Fibroblast of villous mesenchyme (primary cell): ENCODE measurements at places on chromosomes 6 and 20. TPM values are rescaled to one million over a fixed set of nuclear protein-coding genes. Genes with fewer than 3 reads are reported as not detected.
A peak's percentile ranks its signal among the peaks of the same experiment; 100 is the strongest.

The PNPLA1 gene
- total RNA-seq, result not detected in 2 replicates

- no peak for DNase-seq
These were observed 89.1 kb upstream of the SLC35F1 start for GRCh38 chr6:117817992-117818391.

DNA sequence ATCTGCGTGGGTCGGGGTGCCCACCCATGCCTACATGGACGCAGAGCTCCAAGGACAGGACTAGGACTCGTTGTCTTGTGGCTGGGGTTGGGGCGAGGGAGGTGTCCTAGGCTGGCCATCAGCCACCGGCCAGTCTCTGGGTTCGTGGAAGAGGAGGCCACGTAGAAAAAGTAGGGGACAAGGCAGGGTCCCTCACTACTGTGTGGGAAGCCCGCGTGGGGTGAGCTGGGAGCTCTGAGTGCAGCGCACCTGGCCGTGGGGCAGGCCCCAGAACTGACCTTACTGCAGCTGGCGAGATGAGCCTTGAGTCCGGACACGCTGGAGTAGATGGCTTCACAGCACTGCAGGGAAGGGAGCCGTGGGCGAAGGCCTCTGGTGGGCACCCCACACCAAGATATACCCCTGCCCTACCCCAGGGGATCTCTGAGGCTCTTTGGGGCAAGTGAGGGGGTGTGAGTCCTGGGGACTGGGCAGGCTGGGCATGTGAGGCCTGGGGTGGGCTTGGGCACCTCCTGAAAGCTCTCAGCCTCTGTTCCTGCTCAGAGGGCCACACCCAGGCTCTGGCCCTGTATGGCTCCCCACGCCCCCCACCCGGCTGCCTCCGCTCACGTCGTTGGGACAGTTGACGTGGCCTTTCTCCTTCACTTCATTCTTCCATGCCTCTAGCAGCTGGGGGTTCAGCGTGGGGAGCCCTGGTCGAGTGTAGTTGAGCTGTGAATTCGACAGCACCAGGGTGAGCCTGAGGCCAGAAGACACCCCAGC lies 5.6 kb upstream of the UCKL1 start:
- no peak for DNase-seq

DNA sequence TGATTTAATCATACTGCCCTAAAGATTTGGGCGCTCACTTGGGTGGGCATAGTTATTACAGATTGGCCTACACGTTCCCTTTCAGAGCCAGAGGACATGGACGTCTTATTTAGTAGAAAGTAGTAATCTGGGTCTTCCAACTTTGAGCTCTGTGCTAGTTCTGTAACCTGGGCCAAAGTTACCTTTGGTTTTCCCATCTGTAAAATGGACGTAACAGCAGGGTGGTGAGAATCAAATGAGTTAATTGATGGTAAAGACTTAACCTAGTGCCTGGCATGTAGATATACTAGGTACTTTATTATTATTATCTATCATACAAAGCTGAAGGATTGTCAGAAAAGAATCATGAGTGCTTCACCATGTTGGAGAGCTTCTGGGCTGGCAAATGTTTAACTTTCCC lies 74.8 kb downstream of the CDYL start:
- no peak for DNase-seq

The ITPA gene
- 29.8 and 40.3 TPM in 2 replicates for total RNA-seq

The ZBTB12 gene
- total RNA-seq, result 1.9 and 3.0 TPM in 2 replicates

The PTCRA gene
- not detected in 2 replicates for total RNA-seq

DNA sequence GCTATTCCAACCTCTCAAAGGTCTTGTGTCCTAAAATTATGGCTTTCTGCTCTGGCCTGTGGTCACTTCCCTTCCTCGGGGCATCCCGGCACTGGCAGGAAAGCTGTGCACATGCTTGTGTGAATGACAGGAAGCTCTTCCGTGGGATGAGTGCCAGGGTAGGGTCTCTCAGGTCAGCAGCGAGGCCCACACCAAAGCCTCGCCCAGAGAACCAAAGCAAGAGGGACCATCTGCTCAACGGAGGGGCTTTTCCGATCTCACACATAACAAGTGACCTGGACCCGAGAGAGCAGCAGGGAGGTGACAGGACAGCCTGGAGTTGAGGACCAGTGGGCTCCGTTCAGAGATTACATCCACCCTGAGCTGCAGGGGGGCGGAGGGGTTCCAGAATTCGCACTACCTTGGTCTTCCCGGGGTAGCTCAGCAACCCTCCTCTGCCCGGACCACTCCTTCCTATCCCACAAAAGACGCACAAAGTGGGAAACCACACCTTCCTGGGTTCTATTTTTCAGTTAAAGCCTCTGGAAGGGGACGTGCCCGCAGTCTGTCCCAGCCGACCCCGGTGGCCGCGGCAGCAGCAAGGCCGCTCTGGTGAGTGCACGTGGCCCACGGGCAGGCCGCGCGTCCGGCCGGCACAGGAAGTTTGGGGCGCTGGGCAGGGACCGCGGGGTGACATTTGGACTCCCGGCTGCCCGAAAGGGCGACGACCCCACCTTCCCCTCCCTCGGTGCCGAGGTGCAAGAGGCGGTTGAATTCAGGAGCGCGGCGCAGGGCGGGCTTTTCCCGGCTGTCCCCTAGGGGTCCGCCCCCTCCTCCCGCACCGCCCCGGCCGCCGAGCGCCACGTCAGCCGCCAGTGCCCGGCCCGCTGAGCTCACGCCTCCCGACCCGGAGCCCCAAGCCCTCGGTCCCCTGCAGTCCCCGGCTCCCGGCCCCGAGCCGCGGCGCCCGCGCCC lies 988 bp downstream of the TXNDC5 start:
- peak; percentile 53 for DNase-seq

GRCh38 chr6:33014841-33015634 lies 5.6 kb upstream of the HLA-DOA start:
- DNase-seq, result peak; percentile 87

DNA sequence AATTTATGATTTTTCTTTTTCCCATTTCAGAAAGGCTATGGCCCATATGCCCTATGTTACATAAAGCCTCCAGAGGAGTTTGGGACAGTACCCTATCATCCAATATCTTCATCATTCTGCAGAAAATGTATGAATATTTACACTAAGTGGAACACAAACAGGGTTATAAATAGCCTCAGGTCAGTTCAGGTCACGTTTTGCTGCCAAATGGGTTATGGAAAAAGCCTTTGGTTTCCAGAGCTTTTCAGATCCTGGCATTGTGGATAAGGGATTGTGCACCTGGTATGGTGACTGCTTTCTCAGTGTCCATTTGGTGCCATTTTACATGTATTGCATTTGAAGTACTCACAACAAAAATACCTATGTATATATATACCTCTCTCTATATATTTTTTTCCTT lies 29.4 kb downstream of the UTRN start:
- DNase-seq, result no peak

- no peak for DNase-seq
These were observed 375.7 kb upstream of the POU3F2 start for GRCh38 chr6:98458708-98459107.

The SEMG1 gene
- total RNA-seq, result not detected in 2 replicates

The HAO1 gene
- not detected in 2 replicates for total RNA-seq

- peak; percentile 1 for DNase-seq
These were observed 23.7 kb downstream of the SDHAF4 start for GRCh38 chr6:70590400-70590799.

The BPI gene
- not detected in 2 replicates for total RNA-seq

DNA sequence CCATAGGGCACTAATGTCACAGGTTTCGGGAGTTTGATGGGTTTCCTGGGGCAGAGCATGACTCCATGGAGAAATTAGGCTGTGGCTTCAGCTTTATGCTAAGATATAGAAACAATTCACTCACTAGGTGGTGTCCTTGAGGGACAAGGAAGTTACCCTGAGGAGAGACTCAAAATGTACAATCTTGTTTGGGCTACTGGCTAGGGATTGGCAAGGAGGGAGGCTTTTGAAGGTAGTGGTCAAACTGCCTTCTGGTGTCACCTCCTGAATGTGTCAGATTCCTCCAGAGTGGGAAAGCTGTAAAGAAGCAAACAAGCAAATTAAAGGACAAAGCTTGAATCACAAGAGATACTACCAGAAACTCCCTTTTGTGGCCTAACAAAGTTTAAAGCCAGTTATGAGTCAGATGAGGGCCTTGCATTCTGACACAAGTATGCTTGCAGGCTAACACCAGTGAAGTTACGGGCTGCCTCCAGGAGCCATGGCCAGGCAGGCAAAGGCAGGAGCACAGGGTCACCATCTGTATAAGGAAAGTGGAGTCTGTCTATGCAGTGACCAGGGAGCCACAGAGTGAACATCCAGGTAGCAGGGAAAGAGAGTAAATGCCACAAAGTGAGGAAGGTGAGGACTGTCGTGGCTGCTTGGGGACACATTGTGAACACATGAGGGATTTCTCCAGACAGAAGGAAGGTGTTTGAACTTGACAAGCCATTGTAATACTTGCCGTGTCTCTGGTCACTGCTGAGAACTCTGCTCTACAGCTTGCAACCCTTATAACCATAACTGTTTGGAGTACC lies 107.7 kb upstream of the DTNBP1 start:
- peak; percentile 50 for DNase-seq

DNA sequence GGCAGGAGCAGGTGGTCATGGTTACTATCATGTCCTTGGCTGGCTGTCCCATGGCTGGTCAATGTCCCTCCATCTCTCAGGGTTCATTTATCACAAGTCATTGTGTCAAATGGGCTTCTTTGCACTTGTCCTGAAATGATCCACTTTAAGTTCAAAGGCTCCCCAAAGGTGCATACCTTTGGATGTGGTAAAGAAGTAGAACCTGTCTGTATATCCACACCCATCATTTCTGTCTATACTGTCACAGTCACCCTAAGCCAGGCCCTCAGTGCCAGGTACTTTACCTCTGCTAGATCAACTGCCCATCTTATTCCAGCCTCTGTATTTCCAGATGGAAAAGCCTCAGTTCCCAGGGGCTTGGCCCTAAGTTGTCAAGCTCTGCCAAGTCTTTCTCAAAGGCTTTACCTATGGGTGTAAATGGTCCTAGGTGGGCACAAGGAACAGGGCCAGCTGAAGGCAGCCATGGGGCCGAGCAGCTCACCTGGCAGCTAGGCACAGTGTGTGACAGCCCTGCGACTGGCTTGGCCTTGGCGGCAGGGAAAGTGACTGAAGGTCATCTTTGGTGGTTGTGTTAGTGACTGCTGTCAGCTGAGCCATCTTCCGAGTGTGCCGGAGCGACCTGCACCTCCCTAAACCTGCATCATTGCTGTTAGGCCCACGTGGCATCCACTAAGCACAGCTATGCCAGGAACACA lies 198.4 kb downstream of the SYNDIG1 start:
- no peak for DNase-seq

- no peak for DNase-seq
These were observed 7.0 kb upstream of the PRSS35 start for GRCh38 chr6:83505356-83505755.

The ERVFRD-1 gene
- total RNA-seq, result not detected in 2 replicates
